ENCODE measurements at places on chromosomes 1 and 21.

- no peak for DNase-seq
Observed at GRCh38 chr1:116679828-116680628, 12.5 kb upstream of the IGSF3 start.

- no peak for DNase-seq
Observed at GRCh38 chr21:28798798-28799197, 193.9 kb downstream of the LTN1 start.

GRCh38 chr1:17273096-17273495 is 24.2 kb downstream of the PADI3 start:
- no peak for DNase-seq

GRCh38 chr1:75130865-75131564 is 3.2 kb upstream of the LHX8 start:
- DNase-seq, result no peak

GRCh38 chr1:9597361-9598315 is 8.9 kb downstream of the TMEM201 start:
- DNase-seq, result peak; percentile 45

DNA sequence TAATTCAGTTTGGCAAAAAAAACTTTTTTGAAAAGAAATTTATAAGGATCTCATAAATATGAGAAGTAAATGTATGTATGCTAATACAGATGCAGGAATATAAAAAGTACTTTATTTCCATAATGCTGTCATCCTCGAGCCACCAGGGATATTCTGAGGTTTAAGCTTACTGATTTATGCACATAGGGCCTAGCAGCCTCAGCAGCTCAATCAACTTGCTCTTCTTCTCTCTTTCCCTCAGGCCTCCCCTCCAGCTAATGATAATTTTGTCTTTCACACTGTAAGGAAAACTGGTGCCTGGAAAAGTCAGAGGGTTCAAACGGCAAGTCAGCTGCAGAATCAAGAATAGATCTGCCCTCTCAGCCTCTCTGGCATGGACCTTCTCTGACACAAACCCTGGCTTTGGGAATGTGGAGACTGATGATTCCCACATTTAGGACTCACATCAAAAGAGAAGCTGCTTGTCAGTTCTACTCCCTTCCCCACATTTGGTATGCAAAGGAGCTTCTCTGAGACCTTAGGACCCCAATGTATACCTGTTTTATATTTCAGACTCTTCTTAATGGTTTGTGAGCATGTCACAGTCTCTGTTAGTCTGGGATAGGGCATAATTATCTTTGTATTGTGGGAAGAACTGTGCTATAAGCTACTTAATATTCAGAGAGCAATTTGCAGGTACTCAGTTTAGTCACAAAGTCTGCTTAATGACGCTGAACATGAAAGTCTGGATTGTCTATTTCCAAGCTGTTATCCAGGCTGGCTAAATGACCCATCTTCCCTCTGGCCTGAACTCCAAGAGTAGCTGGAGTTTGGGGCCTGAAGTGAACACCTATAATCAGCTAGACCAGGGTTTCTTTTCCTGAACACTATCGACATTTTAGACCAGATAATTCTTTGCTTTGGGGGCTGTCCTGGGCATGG is 52.1 kb upstream of the DIPK1A start:
- DNase-seq, result no peak

DNA sequence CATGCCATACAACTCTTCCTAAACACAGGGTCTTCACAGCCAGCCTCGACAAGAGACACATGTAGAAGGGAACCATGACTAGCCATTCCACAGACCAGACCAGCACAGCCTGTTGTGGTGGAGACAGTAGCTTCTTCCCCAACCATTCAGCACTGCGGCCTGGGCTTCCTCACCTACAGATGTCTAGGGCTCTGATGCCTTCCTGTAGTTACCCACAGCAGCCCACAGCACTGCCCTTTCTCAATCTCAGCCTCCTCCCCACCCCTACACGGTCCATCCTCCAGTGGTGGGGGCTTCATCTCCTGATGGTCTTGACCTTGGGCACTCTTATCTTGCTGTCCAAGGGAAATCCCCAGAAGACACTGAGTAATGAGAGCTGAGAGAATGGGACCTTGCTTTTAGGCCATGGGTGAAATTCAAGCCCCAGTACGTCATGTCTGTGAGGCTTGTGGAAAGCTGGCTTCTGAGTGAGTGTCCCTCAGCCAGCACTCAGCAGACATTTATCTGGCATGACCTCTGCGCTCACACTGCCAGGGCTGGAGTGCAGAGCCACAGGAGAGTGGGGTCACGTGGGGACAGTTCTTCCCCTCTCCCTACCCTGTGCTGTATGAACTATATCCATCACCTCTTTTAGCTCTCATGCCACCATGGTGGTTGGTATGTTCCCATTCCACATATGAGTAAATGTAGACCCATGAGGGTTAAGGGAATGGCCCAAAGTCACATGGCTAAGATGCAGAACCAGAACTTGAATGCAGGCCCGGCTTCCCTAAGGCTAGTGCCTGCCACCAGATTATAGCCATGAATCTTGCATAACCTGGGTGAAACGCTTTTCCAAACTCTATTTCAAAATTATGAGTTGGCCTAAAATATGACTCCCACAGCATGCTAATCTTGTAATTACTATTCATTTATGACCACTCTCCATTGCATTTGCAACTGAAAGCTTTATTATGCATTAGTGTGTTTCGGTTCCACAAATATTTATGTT is 104.7 kb downstream of the HIVEP3 start:
- DNase-seq, result no peak

GRCh38 chr21:37402251-37402867 is 35.8 kb downstream of the DYRK1A start:
- no peak for DNase-seq

GRCh38 chr1:208864366-208864965 is 620.3 kb upstream of the PLXNA2 start:
- no peak for DNase-seq

DNA sequence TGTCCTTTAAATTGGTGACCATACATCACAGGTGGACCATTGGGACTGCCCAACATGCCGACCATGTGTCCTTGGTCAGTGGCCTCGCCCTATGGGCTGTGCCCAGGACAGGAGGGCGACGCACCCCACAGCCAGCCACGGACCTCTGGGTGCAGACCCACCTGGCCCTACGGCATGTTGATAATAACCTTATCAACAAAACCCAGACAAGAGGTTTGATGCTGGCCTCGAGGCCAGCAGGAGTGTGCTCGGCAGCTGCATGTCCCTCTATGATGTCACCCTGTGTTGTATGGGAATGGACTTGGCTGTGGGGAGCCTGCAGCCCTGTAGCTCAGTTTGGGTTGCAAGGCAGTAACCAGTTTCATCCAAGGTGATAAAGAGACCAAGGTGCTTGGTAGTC is 32.1 kb downstream of the SLC37A1 start:
- no peak for DNase-seq

DNA sequence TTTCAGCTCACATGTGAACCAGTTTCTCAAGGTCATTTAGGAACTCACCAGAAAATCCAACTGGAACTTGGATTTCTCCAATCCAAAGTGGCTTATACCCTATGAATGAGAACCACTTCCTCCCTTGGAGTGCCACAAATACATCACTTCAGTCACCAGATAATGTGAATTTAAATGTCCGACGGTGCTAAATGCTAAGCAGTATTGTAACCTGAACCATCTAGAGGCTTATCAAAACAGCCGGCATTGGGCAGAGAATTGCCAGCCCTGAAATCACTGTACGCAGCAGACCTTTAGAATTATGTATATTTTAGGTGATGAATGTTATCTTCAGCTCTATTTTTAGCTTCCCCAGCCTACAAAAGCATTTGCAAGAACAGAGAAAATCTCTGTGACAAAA is 76.8 kb upstream of the COX20 start:
- no peak for DNase-seq

DNA sequence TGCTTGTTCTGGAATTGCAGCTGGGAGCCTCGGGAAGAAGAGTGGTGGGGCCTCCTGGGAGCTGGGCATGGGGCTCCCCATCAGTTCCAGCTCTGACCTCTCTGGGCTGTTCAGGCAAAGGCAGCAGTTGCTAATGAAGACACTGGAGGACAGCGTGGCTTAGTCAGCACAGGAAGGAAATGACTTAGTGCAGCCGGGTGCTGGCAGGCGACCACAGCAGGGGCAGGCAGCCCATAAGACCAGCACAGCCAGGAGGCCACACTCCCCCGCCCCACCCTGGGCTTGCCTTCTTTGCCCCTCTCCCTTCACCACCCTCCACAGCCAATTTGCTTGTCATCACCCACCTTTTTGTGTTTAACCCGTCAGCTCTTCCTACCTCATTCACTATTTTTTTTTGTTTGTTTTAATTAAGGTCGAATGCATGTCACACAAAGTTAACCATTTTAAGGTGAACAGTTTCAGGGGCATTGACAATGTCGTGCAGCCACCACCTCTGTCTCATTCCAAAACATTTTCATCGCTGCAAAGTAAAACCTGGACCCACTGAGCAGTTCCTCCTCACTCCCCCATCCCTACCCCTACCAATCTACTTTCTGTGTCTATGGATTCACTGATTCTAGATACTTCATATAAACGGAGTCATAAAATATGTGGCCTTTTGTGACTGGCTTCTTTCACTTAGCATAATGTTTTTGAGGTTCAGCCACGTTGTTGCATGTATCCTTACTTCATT is 10.9 kb downstream of the OLIG2 start:
- DNase-seq, result peak; percentile 74

- no peak for DNase-seq
Observed at GRCh38 chr1:213250041-213250440, 199.0 kb downstream of the RPS6KC1 start.

GRCh38 chr1:39965044-39965443 is 10.1 kb downstream of the MFSD2A start:
- no peak for DNase-seq

- no peak for DNase-seq
Observed at GRCh38 chr21:38661197-38661871, 144.4 kb upstream of the ETS2 start.
